ENCODE measurements at places on chromosomes 4 and X. TPM values are rescaled to one million over a fixed set of nuclear protein-coding genes. Genes with fewer than 3 reads are reported as not detected.

Gene PARM1
- total RNA-seq: 29.5 TPM

Gene SGCB
- 204 TPM for total RNA-seq

Gene LAS1L
- 17.0 TPM for total RNA-seq

Gene NIPAL1
- total RNA-seq: 6.9 TPM

Gene ABLIM2
- 44.2 TPM for total RNA-seq

Gene CENPVL3
- not detected for total RNA-seq

Gene TLR2
- 7.1 TPM for total RNA-seq

Gene CTAG1B
- not detected for total RNA-seq

Gene SOD3
- 46.3 TPM for total RNA-seq

Gene GPRASP2
- total RNA-seq: 48.4 TPM

Gene KIT
- total RNA-seq: 17.6 TPM

Gene FGF5
- not detected for total RNA-seq

Gene EIF4E
- 153 TPM for total RNA-seq
